Upper lobe of right lung (tissue), 1 donor: ENCODE measurements at places on chromosomes 5 and 9.
A peak's percentile ranks its signal among the peaks of the same experiment; 100 is the strongest.

- no peak for DNase-seq
- no peaks in the 10 kb centered on the region for H3K27me3 ChIP-seq
- no peak overlapping the region for H3K27ac ChIP-seq
- no peaks in the 10 kb centered on the region for H3K4me1 ChIP-seq
These were observed 175.7 kb upstream of the SLC12A2 start for GRCh38 chr5:127907907-127908306.

GRCh38 chr5:125481506-125482465 is 735.3 kb upstream of the ZNF608 start:
- no peaks in the 10 kb centered on the region for H3K36me3 ChIP-seq
- H3K4me1 ChIP-seq: peaks cover 11% of the 10 kb centered on the region
- no peaks in the 10 kb centered on the region for H3K27me3 ChIP-seq
- DNase-seq: no peak
- H3K27ac ChIP-seq: no peak overlapping the region
- no peak overlapping the region for H3K4me3 ChIP-seq

- H3K27ac ChIP-seq: peak overlapping the region; percentile 33
- DNase-seq: no peak
- no peaks in the 10 kb centered on the region for H3K36me3 ChIP-seq
- no peak overlapping the region for H3K4me3 ChIP-seq
These were observed 4.5 kb upstream of the MOB3B start for GRCh38 chr9:27534131-27534530.

GRCh38 chr5:156655732-156656131 is 194.4 kb upstream of the PPP1R2B start:
- H3K27ac ChIP-seq: no peak overlapping the region

DNA sequence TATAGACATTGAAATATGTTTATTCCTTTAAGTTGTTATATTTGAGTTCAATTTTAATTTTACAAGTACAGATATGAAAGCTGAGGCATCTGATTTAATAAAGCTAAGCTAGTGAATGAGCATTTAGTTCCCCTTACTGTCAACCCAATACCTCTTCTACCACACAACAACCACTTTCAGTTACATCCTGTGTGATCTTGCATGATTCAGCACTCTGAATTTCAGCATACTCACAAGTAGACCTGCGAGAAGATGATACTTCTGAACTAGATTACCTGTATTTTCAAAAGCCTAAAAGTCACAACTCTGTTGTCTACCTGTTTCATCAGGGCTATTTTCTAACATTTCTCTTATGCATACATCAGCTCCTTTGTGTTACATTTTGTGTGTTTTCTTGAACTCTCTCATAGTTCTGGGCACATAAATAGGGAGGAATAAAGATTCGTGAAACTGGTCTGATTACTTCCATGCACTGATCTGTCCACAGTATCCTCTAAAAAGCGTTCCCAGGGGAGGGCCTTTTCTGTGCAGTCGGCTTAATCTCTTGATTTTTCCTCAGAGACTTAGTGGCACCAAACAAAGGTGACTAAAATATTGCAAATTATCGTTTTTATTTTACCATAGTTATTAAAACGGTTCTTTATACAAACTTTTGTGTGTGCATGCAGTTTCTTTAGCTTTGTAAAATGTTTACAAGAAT is 2025.5 kb upstream of the NUDT12 start:
- DNase-seq: no peak
- no peaks in the 10 kb centered on the region for H3K36me3 ChIP-seq
- H3K4me3 ChIP-seq: no peak overlapping the region
- no peaks in the 10 kb centered on the region for H3K4me1 ChIP-seq

DNA sequence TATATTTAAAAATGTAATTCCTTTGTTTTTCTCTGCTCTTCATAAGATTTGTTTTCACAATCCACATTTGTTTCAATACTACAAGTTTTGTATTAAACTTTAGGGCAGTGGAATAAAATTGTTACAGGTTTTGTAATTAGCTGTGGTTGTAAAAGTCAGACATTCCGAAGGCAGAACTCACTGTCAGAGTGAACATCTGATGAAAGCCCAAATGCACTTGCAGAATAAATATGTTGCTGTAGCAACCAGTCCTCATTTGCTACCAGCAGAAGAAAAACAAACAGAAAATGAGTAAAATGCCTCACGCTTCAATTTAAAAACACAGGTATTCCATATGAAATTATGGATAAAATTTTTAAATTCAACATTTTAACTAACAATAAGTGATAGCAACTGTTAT is 740.1 kb upstream of the FAM174A start:
- H3K36me3 ChIP-seq: no peaks in the 10 kb centered on the region
- H3K27ac ChIP-seq: no peak overlapping the region

DNA sequence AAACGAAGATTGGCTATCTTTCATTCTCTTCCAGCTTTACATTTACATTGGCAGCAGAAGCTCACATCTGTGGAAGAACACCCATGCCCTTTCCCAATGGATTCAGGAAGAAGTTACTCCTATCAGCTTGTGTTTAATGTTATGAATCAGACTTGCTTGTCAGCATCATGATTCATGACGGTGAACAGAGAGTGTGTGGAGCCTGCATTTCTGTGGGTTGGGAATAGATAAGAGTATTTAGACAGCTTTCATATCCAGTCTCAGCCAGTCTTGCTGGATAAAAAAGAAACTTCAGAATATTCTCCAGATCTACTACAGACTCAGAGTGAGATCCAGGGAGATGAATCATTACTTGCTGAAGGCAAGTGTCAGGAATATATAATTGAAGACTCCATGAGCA is 812.9 kb upstream of the ZNF608 start:
- no peak overlapping the region for H3K4me3 ChIP-seq
- H3K27me3 ChIP-seq: no peaks in the 10 kb centered on the region
- DNase-seq: no peak
- H3K36me3 ChIP-seq: no peaks in the 10 kb centered on the region

GRCh38 chr5:81749192-81749560 is 1.7 kb downstream of the SSBP2 start:
- peaks cover 13% of the 10 kb centered on the region for H3K4me1 ChIP-seq
- H3K36me3 ChIP-seq: no peaks in the 10 kb centered on the region
- no peak overlapping the region for H3K27ac ChIP-seq

DNA sequence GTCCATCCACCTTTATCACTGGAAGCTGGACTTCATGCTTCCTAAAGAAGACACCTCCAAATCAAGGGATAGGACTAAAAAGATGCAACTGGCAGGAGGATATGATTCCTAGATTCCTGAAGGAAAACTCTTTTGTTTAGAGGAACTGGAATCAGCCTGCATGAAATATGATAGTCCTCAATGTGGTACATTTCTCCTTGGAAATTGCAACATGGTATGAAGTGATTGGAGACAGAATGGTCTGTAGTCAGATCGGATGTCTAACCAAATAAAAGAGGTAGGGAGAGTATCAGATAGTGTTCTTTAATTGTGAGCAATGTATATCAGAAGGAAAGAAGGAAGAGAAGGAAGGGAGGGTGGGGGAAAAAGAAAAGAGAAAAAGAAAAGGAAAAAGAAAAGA is 116.1 kb upstream of the FSTL4 start:
- no peaks in the 10 kb centered on the region for H3K4me1 ChIP-seq
- DNase-seq: no peak
- H3K4me3 ChIP-seq: no peak overlapping the region
- H3K36me3 ChIP-seq: no peaks in the 10 kb centered on the region
- H3K27ac ChIP-seq: no peak overlapping the region

- no peaks in the 10 kb centered on the region for H3K27me3 ChIP-seq
- H3K27ac ChIP-seq: no peak overlapping the region
- no peak overlapping the region for H3K4me3 ChIP-seq
- no peaks in the 10 kb centered on the region for H3K4me1 ChIP-seq
- DNase-seq: no peak
- no peaks in the 10 kb centered on the region for H3K36me3 ChIP-seq
These were observed 434.5 kb upstream of the CDH9 start for GRCh38 chr5:27472871-27473270.

DNA sequence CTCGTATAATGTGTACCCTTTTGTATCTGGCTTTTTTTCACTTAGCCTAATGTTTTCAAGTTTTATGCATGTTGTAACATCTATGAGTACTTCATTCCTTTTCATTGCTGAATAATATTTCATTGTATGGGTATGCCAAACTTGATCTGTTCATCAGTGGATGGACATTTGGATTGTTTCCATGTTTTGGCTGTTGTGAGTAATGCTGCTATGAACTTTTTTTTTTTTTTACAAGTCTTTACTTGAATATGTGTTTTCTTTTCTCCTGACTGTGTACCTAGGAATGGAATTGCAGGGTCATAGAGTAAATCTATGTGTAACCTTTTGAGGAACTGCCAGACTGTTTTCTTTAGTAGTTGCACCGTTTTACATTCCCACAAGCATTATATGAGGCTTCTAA is 52.4 kb downstream of the MTREX start:
- H3K4me3 ChIP-seq: no peak overlapping the region
- DNase-seq: no peak
- H3K27ac ChIP-seq: no peak overlapping the region
- no peaks in the 10 kb centered on the region for H3K27me3 ChIP-seq

- H3K4me3 ChIP-seq: no peak overlapping the region
- no peak for DNase-seq
- peaks cover 27% of the 10 kb centered on the region for H3K4me1 ChIP-seq
- H3K27me3 ChIP-seq: no peaks in the 10 kb centered on the region
- H3K36me3 ChIP-seq: no peaks in the 10 kb centered on the region
These were observed 15.0 kb downstream of the NAIF1 start for GRCh38 chr9:128051932-128052709.

DNA sequence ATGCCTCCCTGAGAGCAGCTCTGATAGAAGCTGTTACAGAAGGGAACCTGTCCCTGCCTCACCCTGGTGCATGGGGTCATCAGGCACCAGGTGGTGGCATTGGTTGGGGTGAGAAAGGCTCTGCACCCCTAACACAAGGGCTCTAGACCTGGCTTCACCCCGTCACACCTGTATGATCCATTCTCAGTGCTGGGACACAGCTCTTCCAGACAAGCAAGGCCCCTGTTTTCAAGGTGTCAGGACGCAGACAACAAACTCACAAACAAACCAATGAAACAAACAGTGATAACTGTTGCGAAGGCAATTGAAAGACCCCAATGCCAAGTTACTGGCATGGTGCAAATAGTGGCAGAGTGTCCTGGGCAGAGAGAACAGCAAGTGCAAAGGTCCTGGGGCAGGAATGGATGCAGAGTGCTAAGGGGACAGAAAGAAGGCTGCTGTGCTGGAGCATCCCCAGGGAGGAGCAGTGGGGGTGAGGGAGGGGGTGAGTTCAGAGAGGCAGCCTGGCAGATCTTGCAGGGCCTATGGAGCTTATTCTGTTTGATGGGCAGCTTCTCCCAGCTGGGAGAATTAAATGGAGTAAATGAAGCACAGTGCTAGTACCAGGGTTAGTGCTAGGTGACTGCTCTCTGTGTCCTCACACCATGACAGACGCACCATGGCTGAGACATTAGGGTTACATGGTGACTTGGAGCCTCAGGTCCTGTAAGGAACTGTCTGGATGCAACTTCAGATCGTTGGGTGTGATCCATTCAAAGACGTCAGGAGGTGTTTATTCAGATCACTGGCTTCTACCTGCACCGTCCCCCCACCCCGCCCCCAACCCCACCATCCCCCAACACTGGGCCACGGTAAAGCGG is 67.9 kb upstream of the UNC5A start:
- H3K27me3 ChIP-seq: peaks cover 94% of the 10 kb centered on the region
- H3K27ac ChIP-seq: no peak overlapping the region
- no peak overlapping the region for H3K4me3 ChIP-seq
- no peaks in the 10 kb centered on the region for H3K4me1 ChIP-seq

GRCh38 chr9:27059907-27060306 is 49.1 kb upstream of the TEK start:
- no peak for DNase-seq
- no peak overlapping the region for H3K4me3 ChIP-seq
- peaks cover 4% of the 10 kb centered on the region for H3K36me3 ChIP-seq

DNA sequence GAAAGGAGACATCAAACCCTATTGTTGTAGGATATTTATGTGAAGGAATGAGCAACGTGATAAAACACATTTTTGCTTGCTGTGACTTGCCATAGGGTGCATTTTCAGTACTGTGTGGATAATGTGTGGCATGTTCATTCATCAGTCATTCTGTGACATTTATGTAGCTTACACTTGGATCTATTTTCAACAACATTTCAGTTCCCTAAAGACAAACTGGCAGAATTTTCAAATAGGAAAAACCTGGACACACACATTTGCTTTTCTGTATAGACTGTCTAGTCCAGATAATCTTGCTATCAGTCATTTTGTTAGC is 127.7 kb downstream of the TMC1 start:
- H3K36me3 ChIP-seq: no peaks in the 10 kb centered on the region

DNA sequence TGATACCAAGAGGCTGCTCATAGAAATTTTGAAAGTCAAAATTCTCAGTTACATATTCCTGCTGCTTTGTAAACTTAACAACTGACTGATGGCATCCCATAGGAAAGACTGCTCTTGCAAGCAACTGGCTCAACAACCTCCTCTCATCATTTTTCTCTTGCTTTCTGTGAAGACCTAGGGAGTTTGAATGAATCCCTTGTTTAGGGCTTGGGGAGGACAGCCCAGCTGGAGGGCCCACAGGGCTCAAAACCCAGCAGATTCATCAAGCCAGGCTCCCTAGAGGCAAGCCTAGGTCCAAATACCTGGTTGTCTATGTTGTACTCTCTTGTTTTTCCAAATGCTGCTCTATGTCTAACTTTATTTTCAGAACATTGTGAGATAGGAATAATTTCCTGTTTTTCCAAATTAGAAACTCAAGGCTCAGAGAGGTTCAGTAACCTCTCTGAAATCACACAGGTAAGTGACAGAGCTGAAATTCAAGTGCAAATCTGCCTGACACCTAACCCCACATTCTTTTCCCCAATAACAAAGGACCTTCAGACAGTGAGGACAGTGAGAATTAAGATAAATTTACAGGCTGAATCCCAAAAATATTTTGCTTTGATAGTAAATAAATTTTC is 558.9 kb upstream of the KLF4 start:
- no peak overlapping the region for H3K27ac ChIP-seq
- H3K27me3 ChIP-seq: no peaks in the 10 kb centered on the region
- H3K36me3 ChIP-seq: no peaks in the 10 kb centered on the region
- no peak for DNase-seq

DNA sequence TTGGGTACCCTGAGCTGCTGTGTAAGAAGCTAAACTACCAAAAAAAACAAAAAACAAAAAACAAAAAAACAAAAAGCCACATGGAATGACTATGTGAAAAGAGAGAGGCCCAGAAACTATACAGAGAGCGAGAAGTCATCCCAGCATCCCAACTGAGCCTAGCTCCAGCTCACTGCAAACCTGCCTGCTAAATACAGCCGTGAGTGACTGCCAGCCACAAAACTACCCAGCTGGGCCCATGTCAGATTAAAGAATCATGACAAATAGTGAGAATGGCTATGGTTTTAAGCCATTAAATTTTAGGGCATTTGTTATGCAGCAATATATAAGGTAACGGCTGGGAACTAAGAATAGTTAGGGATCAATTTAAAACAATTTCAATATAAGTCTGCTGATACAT is 335.1 kb upstream of the PDE4D start:
- H3K27ac ChIP-seq: no peak overlapping the region
- no peaks in the 10 kb centered on the region for H3K27me3 ChIP-seq

GRCh38 chr5:142222225-142222865 is 102.5 kb downstream of the SPRY4 start:
- no peaks in the 10 kb centered on the region for H3K36me3 ChIP-seq
- peak overlapping the region; percentile 30 for H3K27ac ChIP-seq
- peaks cover 38% of the 10 kb centered on the region for H3K4me1 ChIP-seq
- no peak for DNase-seq
